ENCODE measurements at places on chromosomes 5 and 9. TPM values are rescaled to one million over a fixed set of nuclear protein-coding genes. Genes with fewer than 3 reads are reported as not detected.

Gene SH2D3C
- total RNA-seq: 5.7 TPM

Gene NR5A1
- not detected for total RNA-seq

Gene TLE4
- 21.0 TPM for total RNA-seq

Gene KDM3B
- 60.4 TPM for total RNA-seq

Gene JAKMIP2
- 0.49 TPM for total RNA-seq

Gene FAM200C
- total RNA-seq: 10.5 TPM

DNA sequence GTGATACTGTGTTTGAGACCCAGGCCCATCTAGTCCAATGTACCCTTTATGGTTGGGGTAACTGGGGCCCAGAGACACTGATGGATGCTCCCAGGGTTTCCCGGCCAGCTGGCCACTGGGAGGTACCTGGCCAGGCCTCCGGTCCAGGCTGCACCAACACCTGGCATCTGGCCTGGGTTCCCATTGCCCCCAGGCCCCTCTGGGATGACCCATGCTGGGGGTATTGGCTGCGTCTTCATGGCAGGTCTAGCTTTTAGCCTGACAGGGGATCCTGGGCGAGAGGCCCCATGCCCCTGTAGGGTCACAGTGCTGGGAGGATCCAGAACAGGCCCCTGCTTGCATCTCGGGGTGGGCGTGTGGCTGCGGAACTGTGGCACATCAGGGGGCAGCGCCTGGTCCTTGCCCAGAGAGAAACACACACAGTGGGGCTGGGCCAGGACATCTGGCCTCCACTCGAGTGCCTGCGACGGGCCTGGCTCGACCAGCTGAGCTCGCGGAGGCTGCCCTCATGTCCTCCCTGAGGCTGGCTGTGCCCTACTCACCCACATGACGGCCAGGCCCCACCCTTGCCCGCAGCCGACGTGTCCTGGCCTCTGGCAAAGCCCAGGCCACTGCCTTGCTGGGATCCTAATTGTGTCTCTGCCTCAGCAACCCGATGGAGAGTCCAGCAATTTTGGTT, 21.5 kb upstream of the COL5A1 start:
- no peak for DNase-seq

DNA sequence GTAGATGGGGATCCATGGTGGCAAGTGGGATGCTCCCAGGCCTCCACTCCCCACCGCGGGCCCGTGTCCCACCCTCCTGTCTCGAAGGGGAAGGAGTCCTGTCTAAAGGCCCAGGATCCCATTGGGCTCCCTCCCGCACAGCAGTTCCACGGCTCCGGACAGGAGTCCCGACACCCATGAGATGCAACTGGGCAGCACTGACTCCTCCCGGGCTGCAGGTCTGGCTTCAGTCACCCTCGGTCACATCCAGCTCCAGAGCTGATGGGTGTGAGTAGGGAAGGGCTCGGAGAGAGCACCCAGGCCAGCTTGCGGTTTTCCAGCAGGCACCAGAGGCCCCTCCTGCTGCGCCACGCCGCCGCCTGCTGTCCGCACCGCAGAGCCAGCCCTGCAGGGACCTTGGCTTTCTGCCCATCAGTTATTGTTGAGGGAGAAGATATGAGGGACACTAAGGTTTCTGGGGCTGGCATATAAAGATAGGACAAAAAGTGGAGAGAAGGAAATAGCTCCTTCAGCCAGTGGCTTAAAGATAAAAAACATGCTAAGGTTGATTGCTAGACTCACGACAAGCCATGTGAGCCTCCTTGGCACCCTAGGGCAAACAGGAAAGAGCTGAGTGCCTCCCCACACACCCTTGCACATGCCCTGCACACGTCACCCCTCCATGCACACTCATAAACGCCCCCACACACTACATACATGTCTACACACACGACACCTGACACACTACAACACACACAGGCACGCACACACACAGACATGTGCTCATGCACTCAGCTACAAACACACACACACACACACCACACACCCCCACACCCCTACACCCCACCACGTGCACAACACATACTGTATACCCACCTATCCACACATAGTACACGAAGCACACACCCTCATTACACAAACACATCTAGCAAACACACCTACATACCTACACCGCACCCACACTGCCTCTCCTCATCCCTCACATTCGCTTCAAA, 79.0 kb downstream of the AK8 start:
- no peak for DNase-seq

DNA sequence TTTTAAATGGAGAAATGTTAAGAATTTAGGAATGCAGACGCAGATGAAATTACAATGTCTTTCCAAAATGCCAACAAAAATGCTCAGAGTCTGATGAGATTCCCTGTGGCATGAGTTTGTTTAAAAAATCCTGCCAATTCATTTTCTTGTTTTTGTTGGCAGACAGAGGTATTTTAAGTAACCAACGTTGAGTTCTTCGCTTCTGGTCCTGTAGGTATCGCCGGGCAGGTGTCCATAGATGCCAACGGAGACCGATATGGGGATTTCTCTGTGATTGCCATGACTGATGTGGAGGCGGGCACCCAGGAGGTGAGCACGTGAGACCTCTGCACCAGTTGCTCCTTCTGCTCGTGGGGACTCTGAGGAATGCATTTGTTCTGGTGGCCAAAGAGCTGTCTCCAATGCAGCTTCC, 69.4 kb downstream of the NPR3 start:
- no peak for DNase-seq

- DNase-seq: no peak
Measured at GRCh38 chr5:32233220-32233695, 59.1 kb upstream of the GOLPH3 start.

- peak; percentile 17 for DNase-seq
Measured at GRCh38 chr5:135185481-135186065, 151.5 kb upstream of the PITX1 start.

DNA sequence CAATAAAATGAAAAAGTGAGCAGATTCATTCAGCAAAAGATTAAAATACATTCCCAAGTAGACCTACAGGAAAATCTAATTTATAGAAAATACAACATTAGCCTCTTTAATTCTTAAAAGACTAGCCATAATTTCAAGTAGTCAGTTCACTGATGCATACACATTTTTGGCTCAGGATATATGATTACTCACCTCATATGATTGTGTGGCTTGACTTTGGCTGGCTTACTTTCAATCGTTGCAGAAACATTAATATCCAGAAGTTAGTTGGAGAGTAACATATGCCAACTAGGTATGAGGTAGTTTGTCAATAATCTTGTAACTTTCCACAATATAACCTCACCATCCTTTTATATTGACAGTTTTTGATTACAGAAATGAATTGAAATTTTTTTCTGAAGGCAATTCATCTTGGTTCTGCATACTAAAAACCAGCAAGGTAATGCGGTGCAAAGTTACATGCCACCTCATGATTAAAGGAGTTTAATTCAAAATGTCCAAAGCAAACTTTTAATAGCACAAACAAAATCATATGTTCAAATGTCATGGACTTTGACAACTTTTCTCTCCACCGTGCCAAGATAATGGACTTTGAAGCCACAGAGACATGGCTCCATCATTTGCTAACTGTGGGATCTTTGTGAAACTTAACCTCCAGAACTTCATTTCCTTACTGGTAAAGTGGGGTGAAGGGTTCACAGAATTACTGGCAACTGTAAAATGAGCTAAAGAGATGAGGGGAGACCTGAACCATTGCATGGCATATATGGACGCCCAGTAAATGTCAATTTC, 76.6 kb upstream of the PAM start:
- no peak for DNase-seq

DNA sequence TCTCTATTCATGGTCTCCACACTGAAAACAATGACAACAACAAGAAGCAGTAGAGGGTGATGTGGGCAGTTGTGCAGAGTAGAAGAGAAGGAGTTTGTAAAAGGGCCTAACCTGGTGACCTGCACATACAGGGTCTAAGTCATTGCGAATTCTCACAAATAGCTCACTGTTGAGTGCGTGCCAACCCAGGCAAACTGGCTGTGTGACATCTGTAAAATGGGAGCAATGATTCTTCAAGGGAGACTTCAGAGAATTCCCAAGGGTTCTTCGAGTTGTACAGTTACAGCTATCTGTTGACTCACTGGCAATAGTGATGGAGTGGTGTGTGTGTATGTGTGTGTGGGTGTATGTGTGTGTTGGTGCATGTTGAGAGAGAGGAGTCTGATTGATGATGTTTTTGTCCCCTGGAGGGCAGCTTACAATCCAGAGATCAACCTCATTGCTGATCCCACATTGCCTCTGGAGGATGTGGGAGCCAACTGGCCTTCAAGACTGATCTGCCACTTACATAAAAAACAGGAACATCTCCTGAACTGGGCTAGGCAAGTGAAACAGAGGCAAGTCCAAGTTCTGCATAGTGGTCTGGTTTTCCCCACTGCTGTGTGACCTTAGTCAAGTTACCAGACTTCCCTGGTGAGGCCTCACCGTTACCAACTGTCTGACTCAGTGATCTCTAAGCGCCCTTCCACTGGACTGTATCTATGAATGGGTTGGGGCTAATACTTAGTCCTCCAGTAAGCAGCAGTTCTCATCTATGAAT, 3.2 kb downstream of the FAT2 start:
- DNase-seq: no peak

DNA sequence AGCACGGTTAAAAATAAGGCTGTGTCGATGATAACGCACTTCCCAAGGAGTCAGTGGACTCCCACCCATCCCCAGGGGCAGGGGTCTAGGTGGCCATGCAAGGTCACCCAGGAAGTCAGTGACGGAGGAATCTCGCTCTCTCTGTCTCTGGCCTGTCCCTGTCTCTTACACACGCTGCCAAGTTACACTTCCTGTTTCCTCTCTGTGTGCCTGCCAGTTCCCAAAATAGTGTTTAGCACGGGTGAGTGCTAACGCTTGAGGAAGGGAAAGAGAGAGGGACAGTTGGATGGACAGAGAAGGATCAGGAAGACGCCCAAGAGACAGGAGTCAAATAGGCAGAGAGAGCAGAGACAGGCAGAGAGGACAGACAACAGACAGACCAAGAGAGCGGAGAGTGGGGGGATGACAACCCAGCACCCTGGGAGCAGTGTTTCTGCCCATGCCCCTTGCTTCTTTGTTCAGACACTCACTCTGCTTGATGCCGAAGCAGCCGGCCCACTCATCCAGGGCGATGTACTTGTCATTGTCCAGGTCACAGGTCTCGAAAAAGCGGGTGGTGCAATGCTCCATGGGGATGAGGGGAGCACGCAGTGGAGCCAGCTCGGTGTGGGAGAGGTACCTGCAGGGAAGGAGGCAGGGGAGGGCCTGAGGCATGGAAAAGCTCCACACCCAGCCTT, 23.0 kb downstream of the SPARC start:
- peak; percentile 21 for DNase-seq

DNA sequence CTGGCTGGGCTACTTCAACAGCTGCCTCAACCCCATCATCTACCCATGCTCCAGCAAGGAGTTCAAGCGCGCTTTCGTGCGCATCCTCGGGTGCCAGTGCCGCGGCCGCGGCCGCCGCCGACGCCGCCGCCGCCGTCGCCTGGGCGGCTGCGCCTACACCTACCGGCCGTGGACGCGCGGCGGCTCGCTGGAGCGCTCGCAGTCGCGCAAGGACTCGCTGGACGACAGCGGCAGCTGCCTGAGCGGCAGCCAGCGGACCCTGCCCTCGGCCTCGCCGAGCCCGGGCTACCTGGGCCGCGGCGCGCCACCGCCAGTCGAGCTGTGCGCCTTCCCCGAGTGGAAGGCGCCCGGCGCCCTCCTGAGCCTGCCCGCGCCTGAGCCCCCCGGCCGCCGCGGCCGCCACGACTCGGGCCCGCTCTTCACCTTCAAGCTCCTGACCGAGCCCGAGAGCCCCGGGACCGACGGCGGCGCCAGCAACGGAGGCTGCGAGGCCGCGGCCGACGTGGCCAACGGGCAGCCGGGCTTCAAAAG, 36.9 kb upstream of the TTC1 start:
- DNase-seq: no peak

DNA sequence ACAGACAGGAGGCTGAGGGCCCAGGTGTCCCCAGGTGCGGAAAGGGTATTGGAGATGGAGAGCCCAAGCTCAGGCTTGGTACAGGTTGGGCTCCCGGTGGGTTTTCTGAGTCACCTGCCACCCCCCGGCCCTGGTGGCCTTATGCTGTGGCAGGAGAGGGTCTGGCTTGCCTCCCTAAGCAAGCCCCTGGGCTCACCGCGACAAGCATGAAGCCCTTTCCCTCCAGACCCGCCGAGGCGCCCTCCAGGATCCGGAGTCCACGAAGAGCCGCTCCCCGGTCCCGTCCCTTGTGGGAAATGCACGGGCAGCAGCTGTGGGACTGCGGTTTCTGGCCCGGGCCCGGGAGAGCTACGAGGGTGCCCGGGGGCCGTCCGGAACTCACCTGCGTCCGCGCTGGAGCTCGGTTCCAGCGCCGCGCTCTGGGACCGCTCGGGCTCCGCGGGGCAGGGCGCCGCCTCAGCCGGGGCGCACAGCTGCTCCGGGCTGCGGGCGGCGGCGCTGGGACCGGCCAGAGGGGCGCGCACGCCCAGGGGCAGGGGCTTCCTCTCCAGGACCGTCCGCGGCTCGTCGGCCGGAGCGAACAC, 757 bp downstream of the SAPCD2 start:
- no peak for DNase-seq

DNA sequence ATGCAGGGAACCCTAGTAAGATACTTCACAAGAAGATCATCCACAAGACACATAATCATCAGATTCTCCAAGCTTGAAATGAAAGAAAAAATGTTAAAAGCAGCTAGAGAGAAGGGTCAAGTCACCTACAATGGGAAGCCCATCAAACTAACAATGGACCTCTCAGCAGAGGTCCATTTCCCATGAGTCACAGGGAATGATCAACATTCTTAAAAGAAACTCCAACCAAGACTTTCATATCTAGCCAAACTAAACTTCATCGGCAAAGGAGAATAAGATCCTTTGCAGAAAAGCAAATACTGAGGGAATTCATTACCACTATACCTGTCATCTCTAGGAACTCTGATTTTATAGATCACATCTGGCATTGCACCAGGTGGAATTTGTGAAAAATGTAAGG, 52.9 kb upstream of the SPATA31E1 start:
- DNase-seq: no peak

DNA sequence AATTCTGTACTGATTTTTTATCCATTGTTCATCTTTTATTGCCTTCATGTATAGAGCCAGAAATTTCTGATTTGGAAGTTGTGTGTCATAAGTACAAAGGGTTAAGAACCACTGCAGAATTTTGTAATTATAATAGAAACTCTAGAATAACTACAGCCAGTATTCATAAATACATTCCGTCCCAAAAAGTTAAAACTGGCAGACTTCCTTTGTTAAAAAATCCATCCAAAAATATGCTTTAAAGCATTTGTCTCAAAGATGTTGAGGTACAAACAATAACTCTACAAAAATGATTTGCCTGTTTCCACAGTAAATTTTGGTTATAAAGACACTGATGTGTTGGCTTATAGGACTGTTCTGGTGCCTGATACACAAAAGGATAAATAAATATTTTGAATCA, 436.6 kb downstream of the DTWD2 start:
- peak; percentile 89 for DNase-seq
